ENCODE measurements at places on chromosomes 6 and 20.

DNA sequence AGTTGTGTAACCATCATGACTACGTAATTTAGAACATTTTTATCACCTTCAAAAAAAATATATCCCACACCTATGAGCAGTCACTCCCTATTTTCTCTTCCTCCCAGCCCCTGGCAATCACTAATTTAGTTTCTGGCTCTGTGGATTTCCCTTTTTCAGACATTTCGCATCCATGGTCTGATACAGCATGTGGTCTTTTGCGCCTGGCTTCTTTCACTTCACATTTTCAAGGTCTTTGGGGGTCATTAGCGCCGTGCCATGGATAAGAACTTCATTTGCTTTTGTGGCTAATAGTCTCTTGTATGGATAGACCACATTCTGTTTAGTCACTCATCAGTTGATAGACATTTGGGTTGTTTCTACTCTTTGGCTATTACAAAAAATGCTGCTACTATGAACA, 44.9 kb upstream of the DUSP22 start:
- DNase-seq: no peak

GRCh38 chr20:52047811-52048764, 143.5 kb downstream of the ZFP64 start:
- peak; percentile 54 for DNase-seq

DNA sequence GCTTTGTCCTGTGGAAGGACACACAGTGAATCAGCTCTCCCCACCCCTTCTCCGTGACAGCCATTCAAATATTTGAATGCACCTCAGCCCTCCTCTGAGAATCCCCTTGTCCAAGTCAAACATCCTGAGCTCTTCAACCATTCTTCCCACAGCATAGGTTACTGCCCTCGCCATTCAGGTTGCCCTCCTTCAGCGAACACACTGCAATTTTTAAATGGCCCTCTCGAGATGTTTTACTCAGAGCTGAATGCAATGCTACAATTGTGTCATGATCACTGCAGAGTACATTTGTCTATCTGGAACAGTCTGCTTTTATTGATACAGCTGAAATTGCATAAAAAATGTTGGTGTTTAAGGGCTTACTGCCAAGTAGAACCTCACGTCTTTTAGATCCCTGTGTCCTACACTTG, 48.9 kb downstream of the SLC2A12 start:
- no peak for DNase-seq

GRCh38 chr6:28658475-28659249, 133.0 kb downstream of the GPX5 start:
- DNase-seq: no peak

DNA sequence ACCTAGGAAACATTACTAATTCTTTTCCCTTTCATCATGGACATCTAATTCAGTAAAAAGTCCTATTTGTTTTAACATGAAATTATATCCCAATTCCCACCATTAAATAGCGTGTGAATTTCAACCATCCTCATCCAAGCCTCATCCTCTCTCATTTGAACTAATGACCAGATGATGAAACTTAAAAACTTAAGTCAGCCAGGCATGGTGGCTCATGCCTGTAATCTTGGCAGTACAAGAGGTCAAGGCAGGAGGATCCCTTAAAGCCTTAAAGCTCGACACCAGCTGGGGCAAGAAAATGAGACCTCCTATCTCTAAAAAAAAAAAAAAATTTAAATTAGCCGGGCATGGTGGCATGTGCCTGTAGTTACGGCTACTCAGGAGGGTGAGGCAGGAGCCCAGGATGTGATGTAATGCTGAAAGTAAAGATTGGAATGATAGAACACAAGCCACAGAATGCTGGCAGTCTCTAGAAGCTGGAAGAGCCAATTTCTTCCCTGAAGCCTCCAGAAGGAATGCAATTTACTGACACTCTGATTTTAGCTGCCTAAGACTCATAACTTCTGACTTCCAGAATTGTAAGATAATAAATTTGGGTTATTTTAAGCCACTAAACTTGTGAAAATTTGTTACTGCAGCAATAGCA, 27.1 kb upstream of the HAO1 start:
- DNase-seq: no peak

DNA sequence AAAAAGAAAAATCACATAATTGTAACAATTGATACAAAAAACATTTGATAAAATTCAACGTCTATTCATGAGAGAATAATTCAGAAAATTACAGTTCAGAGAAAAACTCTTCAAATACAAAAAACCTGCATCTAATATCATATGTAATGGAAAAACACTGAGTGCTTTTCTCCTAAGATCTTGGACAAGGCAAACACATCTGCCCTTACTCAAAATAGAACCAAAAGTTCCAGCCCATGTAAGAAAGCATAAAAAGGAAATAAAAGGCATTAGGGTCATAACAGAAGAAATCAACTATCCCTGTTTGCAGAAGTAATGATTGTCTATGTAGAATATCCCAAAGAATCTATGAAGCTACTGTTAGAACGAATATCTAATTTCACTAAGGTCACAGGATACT, 721.4 kb downstream of the RFPL4B start:
- DNase-seq: no peak

- no peak for DNase-seq
Observed at GRCh38 chr6:67361264-67361663, 1273.8 kb upstream of the ADGRB3 start.

DNA sequence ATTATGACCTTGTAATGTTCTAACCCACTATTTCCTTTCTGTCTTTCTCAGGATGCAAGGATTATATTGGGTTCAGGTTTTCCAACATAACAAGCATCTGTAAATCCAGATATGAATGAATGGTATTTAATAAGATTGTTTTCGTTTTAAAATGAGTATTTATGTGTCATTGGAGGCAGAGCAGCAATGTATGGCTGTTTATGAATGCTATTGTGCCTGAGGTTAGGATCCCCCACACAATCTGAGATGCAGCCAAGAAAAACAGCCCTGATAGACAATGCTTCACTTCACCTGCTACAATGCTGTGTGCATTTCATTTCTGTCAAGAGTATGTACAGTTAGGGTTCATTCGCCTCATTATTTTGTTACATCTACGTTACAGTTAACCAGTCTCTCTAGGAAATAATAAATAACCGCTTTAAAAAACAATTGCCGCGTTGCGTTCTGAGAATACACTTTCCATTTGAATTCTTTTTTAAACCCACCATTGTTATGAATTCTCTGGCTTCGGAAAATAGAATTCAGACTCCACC, 19.6 kb downstream of the TFAP2A start:
- no peak for DNase-seq

- no peak for DNase-seq
Observed at GRCh38 chr6:45426251-45426650, 48.5 kb upstream of the SUPT3H start.

GRCh38 chr6:92559003-92559402, 860.4 kb downstream of the EPHA7 start:
- no peak for DNase-seq

GRCh38 chr6:138655828-138656227, 117.7 kb upstream of the CCDC28A start:
- DNase-seq: no peak

- DNase-seq: no peak
Observed at GRCh38 chr6:151260205-151260604, 20.4 kb downstream of the AKAP12 start.

GRCh38 chr20:34120213-34120612, 8.2 kb upstream of the EIF2S2 start:
- DNase-seq: no peak

- peak; percentile 69 for DNase-seq
Observed at GRCh38 chr20:49713753-49714712, at the start of gene B4GALT5. Gene B4GALT5, minus strand, starts transcription at chr20:49713878. Its CDS starts 188 bp downstream, at chr20:49713690.

GRCh38 chr6:99514089-99514488, 1.1 kb downstream of the USP45 start:
- DNase-seq: no peak

- no peak for DNase-seq
Observed at GRCh38 chr6:140923048-140923447, 1209.7 kb upstream of the GJE1 start.

DNA sequence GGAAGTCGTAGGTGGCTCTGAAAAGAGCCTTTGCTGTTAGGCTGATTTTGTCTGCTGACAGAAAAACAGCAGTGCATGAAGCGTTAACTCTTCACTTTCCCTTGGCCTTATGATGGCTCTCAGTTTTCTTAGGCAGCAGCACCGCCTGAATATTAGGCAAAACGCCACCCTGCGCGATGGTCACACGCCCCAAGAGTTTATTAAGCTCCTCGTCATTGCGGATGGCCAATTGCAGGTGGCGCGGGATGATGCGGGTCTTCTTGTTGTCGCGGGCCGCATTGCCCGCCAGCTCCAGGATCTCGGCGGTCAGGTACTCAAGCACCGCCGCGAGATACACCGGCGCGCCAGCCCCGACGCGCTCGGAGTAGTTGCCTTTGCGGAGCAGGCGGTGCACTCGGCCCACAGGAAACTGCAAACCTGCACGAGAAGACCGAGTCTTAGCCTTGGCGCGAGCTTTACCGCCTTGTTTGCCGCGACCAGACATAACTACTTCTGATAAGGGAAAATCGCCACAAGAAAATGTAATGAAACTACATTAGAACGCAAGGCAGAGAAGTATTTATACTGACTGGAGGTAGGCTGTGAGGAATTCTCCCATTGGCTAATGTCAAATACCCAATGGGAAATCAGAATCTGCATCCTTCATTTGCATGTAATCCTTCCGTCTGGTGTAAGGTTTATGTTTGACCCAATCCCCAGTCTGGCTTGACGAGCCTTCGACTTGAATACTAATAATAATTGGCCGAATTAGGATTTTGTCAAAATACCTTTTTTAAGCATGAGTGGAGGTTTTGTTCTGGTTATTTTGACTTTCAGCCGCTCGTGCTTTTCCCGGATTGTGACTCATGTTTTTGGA, 53.9 kb upstream of the HFE start:
- DNase-seq: peak; percentile 84

- DNase-seq: no peak
Observed at GRCh38 chr6:4102687-4103244, 23.8 kb upstream of the FAM217A start.

DNA sequence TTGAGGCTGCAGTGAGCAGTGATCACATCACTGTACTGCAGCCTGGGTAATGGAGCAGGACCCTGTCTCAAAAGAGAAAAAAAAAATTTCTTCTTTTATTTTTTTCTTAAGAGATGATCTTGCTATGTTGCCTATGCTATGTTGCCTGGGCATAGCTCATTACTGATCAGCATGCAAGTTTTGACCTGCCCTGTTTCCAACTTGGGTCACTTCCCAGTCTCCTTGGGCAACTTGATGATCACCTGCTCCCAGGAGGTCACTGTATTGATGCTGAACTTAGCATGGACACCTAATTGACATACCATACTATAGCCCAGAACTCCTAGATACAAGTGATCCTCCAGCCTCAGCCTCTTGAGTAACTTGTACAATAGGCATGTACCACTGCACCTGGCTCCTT, 30.7 kb upstream of the NANP start:
- no peak for DNase-seq

DNA sequence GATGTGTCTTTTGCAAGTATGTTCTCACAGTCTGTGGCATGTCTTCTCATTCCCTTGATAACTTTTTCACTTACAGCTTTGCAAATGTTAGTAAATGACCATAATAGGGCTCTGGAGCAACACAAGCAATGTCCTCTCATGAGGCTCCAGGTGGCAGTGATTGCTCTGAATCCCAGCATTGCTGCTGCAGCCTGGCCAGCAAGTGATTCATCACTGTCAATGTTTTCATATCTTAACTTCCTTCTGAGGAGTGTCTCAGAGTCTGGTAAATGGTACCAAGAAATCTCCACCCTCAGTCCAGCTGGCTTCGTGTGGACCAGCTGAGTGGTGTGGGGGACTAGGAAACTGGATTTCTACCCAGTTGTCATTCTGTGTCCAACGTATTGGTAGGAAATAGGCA, 139.6 kb downstream of the MYLK4 start:
- DNase-seq: no peak

DNA sequence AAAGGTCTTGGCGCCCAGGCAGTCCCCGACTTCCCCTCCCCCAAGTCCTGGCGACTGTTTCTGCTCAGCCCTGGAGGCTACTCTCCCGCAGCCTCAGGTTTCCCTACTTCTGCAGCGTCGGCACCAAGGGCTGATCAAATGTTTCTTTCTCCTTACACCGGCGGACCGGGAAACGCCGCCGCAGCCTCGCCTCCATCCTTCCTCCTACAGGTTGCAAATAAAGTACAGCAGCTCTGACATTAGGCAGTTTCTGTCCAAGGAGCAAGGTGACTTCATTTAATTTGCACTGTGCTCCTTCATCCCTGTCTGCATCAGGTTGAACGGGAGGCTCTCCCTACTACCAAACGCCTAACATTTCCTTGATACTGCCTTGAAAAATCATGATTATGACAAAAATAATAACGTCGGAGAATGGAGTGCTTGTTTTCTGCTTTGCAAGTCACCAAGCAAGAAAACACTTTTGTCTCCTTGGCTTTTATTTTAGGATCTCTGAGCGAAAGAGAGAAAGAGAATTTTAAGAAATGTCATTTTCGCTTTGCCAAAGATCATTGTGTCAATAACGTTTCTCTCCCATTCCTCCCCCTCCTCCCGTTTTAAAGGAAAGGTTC, 1.0 kb downstream of the CLIC5 start:
- peak; percentile 56 for DNase-seq

DNA sequence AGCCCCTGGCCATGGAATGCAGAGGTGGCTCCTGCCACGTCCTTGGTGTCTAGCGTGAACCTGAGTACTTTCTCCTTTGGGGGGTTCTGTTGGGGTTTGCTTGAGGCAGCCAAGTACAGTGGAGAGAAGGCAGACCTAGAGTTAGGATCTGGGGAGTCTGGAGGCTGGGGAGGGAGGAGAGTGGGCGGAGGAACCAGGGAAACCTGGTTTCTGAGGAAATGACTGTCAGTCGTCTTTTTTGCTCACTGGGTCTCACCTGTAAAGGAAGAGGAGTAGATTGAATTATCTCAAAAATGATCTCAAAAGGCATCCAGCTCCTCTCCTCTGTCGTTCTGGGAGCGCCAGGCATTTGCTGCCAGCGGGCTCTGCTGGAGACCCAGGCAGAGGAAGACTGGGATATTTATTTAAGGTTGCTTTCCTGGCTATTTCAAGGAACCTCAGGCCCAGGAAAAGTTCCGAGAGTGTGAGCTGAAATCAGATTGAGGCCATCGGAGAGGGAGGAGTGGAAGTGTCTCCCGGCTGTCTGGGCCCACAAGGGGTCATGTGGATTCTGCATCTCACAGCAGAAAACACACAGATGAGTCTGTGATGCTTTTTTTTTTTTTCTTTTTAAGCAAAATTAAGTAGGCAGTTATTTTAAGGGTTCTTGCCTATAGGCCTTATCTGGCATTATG, 16.1 kb downstream of the EPB41L1 start:
- DNase-seq: no peak

DNA sequence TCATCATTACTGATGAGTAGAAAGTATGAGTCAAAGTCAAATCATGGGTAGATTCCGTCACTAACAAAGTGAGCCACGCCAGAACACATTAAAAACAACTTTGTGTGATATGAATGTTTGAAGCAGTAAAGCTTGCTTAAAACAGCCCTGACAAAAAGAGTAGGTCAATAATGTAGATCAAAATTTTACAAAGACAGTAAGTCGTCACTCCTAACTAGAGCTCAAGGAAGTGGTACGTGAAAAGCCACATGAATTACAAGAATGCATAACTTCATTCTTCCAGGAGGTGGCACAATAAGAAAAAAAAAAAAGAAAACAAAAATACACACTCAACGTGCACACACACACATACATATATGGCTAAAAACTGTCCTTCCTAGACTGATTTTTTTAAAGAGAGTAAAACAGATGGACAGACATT, 69.9 kb downstream of the HACE1 start:
- DNase-seq: peak; percentile 16

- peak; percentile 28 for DNase-seq
Observed at GRCh38 chr6:42555477-42556457, 8.1 kb upstream of the UBR2 start.

All from activated CD4-positive, alpha-beta memory T cell treated with anti-CD3 and anti-CD28 coated beads for 36 hours (primary cell).